ENCODE measurements at places on chromosomes 2 and 18.

GRCh38 chr2:86790676-86791572 is at the start of gene CD8A:
CD8A (minus strand) TSS chr2:86790913; CDS start chr2:86790825, 88 bp downstream.
- no peak for DNase-seq

GRCh38 chr2:216634370-216635148 is 1.3 kb downstream of the IGFBP2 start:
- no peak for DNase-seq

GRCh38 chr2:12430407-12431133 is 286.2 kb upstream of the TRIB2 start:
- DNase-seq, result no peak

DNA sequence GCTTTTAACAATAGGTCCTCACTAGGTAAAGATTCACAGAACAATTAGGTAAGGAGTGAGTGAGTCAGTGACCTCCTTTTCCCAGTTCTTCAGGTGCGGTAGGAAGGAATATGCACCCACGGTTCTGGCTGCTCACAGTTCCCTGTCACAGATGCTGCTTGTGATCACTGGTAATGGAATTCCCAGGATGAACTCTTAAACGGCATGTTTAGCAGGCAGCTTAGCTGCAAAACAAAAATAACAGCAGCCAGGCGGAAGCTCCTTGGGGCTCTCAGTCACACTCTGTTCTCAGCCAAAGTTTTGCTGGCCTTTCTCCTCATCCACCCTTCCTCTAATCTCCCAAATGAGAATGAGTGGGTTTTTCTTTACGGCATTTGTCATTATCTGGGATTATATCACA is 274.5 kb downstream of the MYT1L start:
- no peak for DNase-seq

- DNase-seq, result no peak
Observed at GRCh38 chr2:21429747-21430146, 306.0 kb downstream of the TDRD15 start.

- DNase-seq, result peak; percentile 71
Observed at GRCh38 chr2:222722327-222722946, 51.0 kb downstream of the MOGAT1 start.
